Astrocyte of the hippocampus (primary cell): ENCODE measurements at places on chromosomes 3 and 15.

- no peak for DNase-seq
Observed at GRCh38 chr3:114011059-114011797, 45.1 kb downstream of the CCDC191 start.

GRCh38 chr3:192445770-192446644, 281.3 kb downstream of the FGF12 start:
- peak; percentile 69 for DNase-seq

GRCh38 chr3:194102436-194102835, 33.5 kb upstream of the HES1 start:
- no peak for DNase-seq

DNA sequence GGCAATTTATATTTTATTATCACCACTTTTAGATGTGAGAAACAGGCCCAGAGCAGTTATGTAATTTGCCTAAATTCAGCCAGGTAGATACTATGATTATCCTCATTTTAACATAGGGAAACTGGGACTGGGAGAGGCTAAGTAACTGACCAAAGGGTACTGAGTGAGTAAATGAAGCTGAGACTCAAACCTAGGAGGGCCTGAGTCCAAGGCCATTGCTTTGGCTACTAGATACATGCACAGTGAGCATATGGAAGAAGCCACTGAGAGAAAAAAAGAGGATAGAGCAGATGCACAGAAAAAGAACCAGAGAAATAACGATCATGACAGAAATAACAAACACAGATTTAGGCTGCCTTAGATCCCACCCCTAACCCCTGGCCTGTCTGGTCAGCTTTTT, 33.6 kb downstream of the USF3 start:
- no peak for DNase-seq

- no peak for DNase-seq
Observed at GRCh38 chr15:100597862-100598261, 4.1 kb downstream of the LINS1 start.

- DNase-seq: no peak
Observed at GRCh38 chr3:113331187-113331586, 110.1 kb downstream of the CFAP44 start.
